Stimulated activated CD8-positive, alpha-beta memory T cell treated with anti-CD3 and anti-CD28 coated beads, Interleukin-4, amount 100 ng/mL, for 1 hour (primary cell): ENCODE measurements at places on chromosomes 12 and 14.

DNA sequence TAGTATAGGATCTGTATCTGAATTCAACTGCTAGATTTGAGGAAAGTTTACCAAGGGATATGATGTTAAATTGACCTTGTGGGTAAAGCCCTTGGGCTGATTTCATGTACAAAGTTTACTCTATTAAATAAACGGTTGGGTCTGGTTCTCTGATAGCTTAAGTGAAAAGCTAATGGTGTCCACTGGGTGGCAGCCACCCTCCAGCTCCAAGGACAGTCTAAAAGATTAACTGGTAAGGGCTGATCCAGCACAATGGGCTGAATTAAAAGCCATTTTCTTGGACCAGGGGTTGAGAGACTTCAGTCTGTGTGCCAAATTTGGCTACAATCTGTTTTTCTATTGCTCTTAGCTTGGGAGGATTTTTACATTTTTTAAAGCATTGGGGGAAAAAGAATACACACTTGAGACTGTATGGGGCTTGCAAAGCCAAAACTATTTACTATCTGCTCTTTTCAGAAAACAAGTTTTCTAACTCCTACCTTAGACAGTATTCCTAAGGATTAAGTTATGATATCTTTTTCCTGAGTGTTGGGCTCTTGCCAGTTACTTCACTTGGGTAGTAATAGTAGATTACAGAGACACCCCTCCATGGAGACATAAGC lies 116.5 kb downstream of the GPHN start:
- no peak for DNase-seq

DNA sequence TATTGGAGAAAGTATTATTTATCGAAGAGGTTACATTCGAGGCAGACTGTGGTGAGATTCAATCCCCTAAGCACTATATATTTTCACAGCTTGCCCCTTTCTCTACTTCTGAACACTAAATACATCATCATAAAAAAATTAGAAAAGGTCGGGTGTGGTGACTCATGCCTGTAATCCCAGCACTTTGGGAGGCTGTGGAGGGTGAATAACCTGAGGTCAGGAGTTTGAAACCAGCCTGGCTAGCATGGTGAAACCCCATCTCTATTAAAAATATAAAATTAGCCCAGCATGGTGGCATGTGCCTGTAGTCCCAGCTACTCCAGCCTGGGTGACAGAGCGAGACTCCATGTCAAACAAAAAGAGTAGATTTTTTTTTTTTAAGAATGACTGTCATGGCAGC lies 70.6 kb upstream of the MYF6 start:
- no peak for DNase-seq

GRCh38 chr12:81757731-81758365 lies 1.3 kb downstream of the PPFIA2 start:
- DNase-seq: no peak

- DNase-seq: no peak
These were observed 1.3 kb downstream of the MYL6B start for GRCh38 chr12:56153678-56154065.

- DNase-seq: no peak
These were observed 2.7 kb downstream of the PTHLH start for GRCh38 chr12:27969624-27970400.

- DNase-seq: no peak
These were observed 21.4 kb downstream of the ZNF641 start for GRCh38 chr12:48329199-48329939.
